Frontal cortex (tissue), 4 donors: ENCODE measurements at places on chromosomes 1 and 21. TPM values are rescaled to one million over a fixed set of nuclear protein-coding genes. Genes with fewer than 3 reads are reported as not detected.

The S100A8 gene
- 7.3 TPM for total RNA-seq

The RAB7B gene
- under 0.01 TPM for total RNA-seq

The LEFTY2 gene
- total RNA-seq = under 0.01 TPM

The ANXA9 gene
- total RNA-seq = under 0.01 TPM

DNA sequence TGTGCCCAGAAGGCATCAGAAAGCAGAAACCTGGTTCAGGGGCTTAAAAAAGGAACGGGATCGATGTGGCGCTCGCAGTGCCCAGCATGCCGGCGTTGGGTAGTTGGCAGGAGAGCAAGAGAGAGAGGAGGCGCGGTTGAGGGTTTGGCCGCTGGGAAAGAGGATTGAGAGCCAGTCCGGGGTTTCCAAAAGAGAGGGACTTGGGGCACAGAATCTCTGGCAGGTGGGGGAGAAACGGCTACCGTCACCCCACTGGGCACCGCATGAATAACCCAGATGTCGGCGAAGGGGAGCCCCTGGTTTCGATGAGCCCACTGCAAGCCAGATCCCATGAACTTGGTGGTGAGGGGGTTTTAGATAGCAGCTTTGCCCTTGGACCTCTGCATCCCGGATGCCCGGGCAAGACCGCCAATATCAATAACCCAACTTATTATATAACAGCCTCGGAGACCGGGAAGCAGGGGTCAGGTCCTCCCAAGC is 60.4 kb upstream of the ACOT11 start:
- no peak for DNase-seq

The TNFRSF8 gene
- not detected for total RNA-seq

DNA sequence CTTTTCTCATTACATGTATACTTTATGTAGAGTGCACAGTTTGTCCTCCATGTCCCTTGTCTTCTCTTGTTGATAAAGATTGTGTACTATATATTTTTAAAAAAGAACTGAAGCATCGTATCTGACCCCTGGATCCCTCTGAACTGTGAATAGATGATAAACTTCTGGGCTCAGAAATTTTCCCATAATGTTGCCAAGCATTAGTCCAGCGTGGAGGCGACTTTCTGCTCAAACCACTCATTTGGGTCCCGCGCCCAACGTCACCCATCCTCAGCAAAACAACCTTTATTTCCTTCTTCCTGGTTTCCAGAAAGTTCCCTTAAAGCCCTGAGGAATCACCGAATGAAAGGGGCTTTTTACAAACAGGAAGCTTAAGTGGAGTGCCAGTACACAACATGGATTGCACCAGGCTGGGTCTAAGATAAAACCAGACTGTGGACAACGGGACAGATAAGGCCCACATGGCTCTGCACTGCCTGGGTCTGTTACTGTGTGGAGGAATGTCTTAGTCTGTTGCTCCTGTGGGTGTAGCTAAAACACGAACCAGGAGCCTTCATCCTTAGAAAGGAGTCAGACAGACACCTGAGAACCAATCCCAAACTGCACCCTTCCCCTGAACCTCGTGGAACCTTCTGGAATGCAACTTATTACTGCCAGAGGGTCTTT is 15.6 kb downstream of the EVA1C start:
- DNase-seq = no peak
